SJSA1 (cell line): ENCODE measurements at places on chromosomes 3 and 15.

DNA sequence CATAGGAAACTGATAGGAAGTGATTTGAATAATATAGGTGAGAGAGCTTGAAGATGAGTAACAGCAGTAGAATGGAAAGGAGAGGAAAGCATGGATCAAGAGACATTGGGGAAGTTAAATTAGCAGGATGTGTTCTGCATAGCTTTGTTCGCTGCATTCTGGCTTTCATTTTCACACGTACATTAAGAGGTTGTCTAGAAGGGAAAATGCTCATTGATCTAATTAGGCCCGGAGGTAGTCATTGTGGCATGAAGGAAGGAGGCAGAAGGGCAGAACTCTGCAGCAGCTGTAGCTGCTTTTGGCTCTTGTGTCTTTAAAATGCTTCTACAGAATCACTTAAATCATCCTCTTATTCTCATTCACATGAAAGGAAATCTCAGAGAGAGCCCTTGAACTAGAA is 40.3 kb downstream of the KCNAB1 start:
- DNase-seq, result no peak

DNA sequence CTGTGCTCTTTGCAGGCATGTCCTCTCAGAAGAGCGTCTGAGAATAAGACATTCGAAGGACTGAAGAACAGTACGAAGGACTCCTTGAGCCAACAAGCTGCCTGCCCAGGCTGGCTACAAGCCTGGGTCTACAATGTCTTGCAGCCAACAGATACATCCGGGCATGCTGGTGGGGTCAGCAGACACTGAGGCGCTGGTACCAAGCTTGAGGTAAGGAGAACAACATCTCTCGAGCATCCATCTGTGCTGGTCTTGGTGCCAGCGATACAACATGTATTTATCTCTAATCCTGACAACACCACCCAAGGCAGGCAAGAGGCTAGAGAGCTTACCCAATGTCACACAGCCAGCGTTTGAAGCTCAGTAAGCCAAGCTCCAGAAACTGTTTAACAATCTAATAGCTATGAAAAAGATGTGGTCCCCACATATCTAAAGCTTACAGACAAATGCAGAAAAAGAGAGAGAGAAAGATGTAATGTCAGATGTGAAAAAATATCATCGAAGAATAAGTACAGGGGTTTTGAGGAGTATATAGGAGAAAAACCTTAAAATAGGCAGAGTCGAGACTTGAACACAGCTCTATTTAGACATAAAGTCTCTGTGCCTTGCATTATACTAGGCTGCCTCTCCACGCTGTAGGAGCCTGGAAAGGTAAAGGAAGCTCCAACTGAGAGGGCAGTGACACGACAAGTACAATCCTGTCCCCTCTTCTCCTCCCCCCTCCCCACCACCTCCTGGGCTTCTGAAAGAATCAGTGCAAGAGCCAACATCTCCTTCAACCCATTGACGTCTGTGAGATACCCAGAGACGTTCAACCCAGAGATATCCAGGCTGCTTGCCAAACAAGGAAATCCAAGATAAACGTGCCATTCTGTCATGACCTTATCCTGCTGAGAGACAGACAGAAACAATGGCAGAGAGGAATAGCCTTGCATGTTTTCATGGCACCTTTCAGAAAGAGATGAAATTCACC is 39.4 kb downstream of the WWTR1 start:
- no peak for DNase-seq

DNA sequence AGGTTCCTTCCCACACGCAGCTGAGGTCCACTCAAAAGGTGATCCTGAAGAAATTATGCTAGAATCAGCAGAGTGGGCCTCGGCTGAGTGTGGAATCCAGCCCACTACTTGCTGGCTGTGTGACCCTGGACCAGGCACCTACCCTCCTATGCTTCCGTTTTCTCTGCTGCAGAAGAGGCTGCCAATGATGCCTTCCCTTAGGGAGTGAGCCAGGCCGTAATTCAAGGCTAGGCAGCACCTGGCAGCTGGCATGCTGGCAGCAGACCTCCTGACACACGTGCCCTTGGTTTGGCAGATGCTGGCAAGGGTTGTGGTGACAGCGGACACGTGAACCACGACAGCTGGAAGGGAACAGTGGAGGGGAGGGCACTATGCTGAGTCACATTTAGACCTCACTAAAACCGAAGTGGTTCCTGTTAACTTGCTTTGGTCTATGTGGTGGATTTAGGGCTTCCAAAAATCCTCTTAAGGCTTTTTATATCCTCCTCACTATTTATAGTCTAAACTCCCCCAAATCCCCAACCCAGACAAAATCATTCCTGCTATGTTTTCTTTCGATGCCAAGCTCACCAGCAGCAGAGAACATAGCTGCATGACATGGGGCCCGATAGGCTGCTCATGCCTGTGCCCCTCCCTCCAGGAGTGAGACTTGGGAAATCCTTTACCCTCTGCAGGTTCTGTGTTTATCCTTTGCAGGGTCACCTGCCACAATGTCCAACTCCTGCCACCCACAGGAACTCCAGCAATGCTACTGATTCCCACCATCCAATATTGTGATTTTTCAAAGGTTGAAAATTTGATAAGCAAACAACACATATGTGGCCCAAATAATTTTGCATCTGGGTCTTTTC is 10.6 kb upstream of the PCSK6 start:
- no peak for DNase-seq

GRCh38 chr3:163946785-163947184 is 1131.5 kb downstream of the SI start:
- DNase-seq, result no peak

DNA sequence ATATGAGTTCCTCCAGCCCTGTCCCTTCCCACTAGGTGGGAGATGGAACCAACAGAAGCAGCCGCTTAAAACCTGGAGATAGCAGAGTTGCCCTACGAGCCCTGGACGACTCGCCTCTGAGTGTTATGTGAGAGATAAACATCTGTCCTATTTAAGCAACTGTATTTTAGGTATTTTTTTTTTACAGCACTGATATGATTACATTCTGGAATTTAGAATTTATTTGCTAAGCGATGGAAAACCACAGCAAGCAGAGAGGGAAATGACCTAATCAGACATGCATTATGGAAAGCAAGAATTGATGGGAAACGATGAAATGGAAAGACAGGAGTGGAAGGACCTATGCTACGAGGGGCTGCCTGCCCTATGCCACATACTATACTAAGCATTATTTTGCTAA is 379.0 kb upstream of the IL12A start:
- DNase-seq, result no peak
